ENCODE measurements at places on chromosomes 5 and 9.

DNA sequence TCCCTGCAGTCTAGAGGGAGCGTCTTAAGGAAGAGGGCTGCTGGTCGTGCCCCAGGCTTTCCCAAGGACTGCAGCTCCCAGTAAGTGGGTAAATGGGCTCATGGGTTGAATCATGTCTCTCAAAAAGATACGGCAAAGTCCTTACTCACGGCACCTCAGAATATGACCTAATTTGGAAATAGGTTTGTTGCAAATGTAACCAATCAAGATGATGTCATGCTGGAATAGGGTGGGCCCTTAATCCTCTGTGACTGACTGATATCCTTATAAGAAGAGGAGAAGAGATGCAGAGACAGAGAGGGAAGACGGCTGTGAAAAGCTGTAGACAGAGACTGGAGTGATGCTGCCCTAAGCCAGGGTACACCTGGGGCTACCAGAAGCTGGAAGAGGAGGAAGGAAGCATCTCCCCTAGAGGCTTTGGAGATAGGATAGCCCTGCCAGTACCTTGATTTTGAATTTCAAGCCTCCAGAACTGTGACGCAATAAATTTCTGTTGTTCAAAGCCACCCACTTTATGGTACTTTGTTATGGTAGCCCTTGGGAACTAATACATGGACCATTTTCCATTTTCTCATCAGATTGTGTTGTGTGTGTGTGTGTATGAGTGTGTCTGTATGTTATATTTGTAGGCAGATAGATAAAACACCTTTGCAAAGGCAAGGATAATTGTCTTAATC, 15.0 kb downstream of the GALNT10 start:
- DNase-seq, result no peak

GRCh38 chr5:67902497-67902830, 313.1 kb upstream of the PIK3R1 start:
- DNase-seq, result no peak

- no peak for DNase-seq
Measured at GRCh38 chr5:133967698-133968203, 674 bp downstream of the C5orf15 start.

DNA sequence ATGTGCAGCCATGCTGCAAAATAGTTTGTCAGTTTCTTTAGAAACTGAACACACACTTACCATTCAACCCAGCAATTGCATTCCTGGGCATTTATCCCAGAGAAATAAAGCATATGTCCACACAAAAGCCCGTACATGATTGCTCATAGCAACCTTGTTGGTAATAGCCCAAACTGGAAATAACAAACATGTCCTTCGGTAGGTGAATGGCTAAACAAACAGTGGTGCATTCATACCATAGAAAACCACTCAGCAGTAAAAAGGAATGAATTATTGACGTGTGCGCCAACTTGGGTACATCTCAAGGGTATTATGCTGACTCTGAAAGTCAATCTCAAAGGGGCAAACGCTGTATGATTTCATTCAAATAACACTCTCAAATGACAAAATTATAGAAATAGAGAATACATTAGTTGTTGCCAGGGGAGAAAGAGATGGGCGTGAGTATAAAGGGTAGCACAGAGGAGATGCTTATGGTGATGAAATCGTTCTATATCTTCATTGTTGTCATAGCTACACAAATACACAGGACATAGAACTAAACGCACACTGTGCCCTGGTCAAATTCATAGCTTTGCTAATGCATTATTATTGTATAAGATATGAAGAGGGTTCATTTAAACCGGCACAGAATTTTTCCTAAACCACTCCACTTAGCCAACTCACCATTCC, 58.2 kb downstream of the DRD1 start:
- DNase-seq, result no peak

DNA sequence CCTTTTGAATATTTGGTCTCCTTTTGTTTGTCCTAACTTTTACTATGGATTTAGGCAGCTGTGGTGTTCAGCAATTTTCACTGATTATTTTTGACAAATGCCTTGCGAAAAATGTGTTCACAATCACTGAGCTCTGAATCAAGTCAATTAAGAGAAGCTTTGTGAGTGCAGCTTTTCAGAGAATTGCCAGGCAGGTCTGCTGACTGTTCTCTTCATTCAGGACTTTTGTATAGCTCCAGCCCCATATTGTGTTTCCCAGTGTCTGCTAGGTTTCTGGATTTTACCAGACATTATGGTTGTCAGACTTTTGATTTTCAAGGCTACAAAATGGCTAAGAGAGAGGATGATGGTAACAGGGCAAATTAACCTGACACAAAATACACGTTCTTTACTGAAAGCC, 1055.9 kb downstream of the CDH18 start:
- no peak for DNase-seq

DNA sequence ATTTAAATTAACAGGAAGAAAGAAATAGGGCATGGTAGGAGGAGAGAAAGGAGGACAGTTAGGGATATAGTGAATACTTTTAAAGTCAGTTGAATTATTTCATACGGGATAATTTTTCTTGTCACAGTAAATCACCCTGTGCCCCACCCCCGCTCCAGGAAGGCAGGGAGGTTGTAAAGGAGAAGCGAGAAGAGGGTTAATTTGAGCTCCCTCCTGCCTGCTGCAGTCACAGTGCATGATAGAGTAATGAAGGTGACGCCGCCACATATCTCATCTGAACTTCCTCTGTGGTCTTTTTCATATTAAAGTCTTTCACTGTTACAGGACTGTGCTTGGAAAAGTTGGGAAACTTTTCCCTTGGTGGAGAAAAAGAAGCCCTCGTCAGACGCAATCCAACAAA, 896 bp upstream of the PCSK5 start:
- DNase-seq, result no peak

GRCh38 chr9:110143485-110143884, 64.5 kb downstream of the C9orf152 start:
- no peak for DNase-seq

GRCh38 chr5:42606464-42606869, 150.2 kb upstream of the CCDC152 start:
- DNase-seq, result no peak

GRCh38 chr5:172782169-172783039, 11.4 kb upstream of the DUSP1 start:
- DNase-seq, result no peak

- DNase-seq, result no peak
Measured at GRCh38 chr9:133786907-133787753, 49.0 kb upstream of the SARDH start.

- no peak for DNase-seq
Measured at GRCh38 chr5:133405275-133406034, 206.9 kb downstream of the FSTL4 start.

DNA sequence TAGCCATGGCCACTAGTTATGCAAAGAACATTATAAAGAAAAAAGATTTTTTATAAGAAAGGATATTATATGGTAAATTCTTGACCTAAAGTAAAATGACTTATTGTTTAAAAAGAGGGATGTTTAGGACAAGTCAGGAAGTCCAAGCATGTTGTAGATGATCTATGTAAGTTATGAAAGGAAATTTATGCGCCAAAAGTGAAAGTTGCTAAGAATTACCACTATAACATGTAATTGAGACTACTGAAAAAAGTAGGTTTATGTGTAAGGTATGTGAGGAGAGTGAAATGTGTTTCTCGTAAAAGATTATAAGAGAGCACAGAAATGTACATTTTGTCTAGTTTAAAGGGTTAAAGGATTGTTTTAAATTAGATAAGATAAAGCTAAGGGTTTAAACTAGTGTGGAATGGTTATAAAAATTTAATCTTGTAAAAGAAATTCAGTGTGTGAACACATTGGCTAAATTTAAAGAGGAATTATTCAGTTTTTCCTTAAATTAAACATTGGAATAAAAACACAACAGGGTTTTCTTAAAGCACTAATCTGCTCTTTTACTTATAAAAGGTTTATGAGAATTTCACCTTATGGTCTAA, 1100.4 kb upstream of the EDIL3 start:
- DNase-seq, result no peak

GRCh38 chr5:36536616-36537005, 69.8 kb upstream of the SLC1A3 start:
- no peak for DNase-seq

DNA sequence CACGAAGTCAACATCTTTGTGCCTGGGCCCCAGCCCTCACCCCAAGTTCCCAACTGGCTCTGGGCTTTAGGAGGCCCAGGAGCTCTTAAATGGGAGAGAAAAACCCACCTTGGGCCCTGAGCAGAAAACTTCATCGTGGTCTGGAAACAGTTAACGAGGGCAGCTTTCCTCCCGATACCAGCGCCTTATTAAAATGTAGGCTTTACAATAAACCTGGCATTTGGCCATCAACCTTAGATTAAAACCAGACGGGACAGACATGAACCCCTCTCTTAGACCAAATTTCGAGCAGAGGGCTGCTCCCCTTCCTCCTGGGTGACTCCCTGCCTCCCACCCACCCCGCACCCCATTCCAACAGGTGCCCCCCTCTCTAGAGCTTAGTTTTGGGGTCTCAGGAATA, 39.4 kb downstream of the PRRX2 start:
- no peak for DNase-seq

GRCh38 chr5:31382051-31382878, 149.6 kb downstream of the DROSHA start:
- DNase-seq, result no peak

GRCh38 chr9:91210318-91210717, 151.4 kb downstream of the AUH start:
- no peak for DNase-seq

DNA sequence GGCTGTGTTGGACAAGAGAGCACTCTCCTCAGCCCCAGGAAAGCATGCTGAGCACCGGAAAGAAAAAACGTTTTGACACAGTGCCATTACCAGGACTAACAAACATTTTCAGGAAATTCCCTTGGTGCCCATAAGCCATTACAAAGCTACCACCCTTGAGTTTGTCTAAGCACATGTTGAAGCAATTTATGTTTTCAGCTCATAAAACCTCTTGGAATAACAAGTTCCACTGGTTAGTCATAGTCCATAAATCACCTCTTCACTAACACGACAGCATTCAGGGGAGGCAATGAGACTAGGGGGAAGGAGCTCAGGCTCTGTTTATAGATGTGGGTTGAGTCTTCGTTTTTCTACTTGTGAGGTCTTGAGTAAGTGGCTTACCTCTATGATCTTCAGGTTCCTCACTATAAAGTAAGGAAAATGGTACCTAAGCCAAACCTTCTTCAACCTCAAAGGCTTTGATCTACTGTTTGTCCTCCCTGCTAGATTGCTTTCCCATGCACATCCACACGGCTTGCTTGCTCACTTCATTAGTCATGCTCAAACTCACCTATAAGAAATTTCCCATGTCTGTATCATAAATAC, 65.4 kb downstream of the DRD1 start:
- DNase-seq, result peak; percentile 1

DNA sequence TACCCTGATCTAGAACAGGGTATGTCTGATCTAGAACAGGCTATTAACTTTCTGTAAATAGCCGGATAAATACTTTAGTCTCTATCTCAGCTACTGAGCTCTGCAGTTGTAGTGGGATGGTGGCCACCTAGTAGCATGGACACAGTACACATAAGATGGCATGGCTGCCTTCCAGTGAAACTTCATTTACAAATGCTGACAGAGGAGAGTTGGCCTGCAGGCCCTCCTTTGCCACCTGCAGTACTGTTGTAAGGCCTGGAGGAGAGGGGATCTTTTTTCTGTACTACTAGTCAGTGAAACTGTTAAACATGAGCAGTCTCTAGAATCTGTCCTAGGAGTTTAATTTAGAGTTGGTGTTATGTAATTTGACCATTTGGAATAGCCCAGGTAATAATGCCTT, 86.0 kb downstream of the TRIO start:
- DNase-seq, result no peak

DNA sequence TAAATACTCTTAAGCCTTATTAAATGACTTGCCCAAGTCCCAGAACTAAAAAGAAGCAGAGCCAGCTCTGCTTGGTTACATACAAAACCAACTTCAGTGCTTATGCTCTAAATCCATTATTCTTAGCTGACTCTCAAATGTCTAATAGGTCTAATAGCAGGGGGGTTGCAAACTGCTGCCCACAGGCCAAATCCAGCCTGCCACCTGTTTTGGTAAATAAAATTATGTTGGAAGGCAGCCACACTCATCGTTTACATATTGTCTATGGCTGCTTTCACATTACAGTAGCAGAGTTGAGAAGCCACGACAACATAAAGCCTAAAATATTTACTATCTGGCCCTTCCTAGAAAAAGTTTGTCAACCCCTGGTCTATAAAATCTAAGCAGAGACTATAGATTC, 69.0 kb downstream of the KLHL3 start:
- no peak for DNase-seq

DNA sequence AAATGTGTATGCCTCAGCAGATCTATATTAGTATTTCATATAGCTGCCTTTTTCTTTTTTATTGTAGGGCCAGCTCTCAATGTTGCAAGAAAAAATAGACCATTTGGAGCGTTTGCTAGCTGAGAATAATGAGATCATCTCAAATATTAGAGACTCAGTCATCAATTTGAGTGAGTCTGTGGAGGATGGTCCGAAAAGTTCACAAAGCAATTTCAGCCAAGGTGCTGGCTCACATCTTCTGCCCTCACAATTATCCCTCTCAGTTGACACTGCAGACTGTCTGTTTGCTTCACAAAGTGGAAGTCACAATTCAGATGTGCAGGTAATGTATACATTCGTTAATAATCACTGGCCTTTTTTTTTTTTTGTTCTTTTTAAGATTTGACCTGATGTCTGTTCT, 23.7 kb downstream of the MAN2A1 start:
- no peak for DNase-seq

DNA sequence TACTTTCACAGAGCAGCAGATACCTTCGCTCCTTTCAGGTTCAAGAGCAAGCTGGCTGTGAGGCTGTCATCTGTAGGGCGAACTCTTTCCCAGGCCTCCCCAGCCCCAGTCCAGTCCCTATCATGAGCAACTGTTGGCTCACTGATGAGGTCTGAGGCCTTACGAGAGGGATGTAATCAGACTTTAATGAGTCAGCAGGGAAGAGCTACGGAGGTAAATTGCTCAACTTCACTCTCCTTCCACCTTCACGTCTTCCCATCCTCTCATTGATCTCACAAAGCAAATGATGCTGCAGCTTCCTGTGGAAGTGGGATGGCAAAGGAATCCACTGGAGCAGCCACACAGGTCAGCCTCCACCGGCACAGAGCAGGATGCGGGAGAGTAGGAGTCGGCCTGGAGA, 130.7 kb upstream of the TBCA start:
- no peak for DNase-seq

DNA sequence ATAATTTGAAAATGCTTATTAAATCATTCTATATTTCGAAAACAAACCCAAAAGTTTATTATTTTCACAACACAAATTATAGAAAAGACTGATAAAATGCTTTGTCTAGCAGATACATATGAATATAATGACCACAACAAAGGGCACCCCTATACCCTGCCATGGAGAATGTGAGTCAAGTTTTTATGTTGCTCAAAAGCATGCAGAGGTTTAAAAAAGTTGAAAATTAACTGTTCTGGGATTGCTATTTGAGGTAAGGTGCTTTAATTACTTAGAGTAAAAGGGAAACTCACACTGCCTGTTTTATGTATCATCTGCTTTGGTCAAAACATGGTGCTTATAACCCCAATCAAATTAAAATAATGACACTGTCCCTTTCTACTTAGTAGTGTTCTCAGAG, 41.0 kb downstream of the MLANA start:
- DNase-seq, result no peak
